ENCODE measurements at places on chromosomes 5 and 9.

DNA sequence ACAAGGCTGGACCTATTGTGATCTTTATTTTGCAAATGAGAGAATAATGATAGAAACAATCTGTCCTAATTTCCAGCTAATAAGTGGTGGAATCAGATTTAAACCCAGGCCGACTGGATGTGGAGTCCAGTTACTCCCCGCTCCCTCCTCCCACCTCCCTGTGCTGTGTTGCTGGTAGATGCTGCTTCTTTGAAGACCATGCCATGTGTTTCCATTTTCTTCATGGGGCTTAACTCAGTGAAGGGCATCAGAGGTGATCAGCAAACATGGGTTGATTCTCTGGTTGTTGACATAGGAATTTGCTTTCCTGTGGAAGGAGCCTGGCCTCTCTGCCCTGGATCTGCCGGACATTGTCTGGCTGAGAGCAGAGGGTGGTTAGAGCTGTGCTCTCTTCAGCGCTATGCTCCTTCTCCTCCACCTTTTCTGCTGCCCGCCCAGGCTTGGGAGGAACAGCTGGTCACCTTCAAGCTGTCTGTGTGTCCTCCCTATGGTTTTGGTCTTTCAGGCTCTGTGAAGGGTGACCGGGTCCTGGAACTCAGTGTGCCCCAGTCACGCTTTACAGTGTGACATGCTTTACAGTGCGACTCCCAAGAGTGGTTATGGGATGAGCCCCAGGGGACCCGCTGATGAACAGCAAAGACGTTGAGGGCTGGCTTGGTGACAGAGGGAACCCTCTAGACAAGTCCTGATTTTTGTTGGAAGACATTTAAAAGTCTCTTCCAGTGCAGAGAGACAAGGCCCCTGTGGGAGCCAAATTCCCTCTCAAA lies 68.4 kb upstream of the RPS23 start:
- DNase-seq = no peak

GRCh38 chr5:51484326-51484725 lies 101.1 kb downstream of the ISL1 start:
- no peak for DNase-seq

- DNase-seq = no peak
Measured at GRCh38 chr5:33258553-33258952, 182.2 kb upstream of the TARS1 start.

GRCh38 chr9:85225180-85225579 lies 516.6 kb downstream of the AGTPBP1 start:
- no peak for DNase-seq

GRCh38 chr9:22097707-22098106 lies 88.6 kb upstream of the CDKN2B start:
- no peak for DNase-seq

DNA sequence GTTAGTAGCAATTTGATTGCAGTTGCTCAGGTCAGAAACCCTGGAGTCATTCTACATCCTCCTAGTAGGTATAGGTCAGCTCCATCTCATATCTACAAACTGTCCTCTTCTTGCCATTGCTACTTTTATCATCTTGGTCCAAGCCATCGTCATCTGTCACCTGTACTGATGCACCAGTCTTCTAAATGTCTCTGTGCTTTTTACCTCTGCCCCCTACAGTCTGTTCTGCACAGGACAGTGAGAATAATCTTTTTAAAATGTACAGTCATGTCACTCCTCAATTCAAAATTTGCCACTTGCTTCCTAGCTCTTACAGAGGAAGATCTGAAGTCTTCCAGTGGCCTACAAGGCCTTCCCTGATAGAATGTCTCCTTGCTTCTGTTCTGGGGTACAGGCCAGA lies 6.8 kb downstream of the NNT start:
- DNase-seq = no peak

DNA sequence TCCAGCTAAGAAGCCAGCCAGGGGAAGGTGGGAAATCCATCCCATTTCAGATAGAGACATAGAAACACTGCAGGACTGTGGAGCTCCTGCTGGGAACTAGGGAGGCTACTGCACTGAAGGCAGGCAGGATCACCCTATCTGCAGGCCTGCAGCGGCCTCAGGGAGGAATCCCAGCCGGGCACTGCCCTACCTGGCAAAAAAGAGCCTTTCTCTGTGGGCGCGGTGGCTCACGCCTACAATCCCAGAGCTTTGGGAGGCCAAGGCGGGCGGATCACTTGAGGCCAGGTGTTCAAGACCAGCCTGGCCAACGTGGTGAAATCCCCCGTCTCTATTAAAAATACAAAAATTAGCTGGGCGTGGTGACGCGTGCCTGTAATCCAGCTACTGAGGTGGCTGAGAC lies 71.4 kb upstream of the PHYKPL start:
- no peak for DNase-seq

GRCh38 chr9:82880336-82881050 lies 182.4 kb downstream of the RASEF start:
- no peak for DNase-seq

Data from NCI-H69 (cell line).